Effector memory CD8-positive, alpha-beta T cell (primary cell): ENCODE measurements at places on chromosomes 3 and 15.

- DNase-seq, result no peak
These were observed 77.5 kb upstream of the IL12A start for GRCh38 chr3:159910991-159911663.

- no peak for DNase-seq
These were observed 491.8 kb upstream of the TBL1XR1 start for GRCh38 chr3:177689077-177689476.

- no peak for DNase-seq
These were observed 135.8 kb downstream of the CHSY1 start for GRCh38 chr15:101115786-101116680.

GRCh38 chr3:195886181-195887141, 21.9 kb downstream of the TNK2 start:
- no peak for DNase-seq

DNA sequence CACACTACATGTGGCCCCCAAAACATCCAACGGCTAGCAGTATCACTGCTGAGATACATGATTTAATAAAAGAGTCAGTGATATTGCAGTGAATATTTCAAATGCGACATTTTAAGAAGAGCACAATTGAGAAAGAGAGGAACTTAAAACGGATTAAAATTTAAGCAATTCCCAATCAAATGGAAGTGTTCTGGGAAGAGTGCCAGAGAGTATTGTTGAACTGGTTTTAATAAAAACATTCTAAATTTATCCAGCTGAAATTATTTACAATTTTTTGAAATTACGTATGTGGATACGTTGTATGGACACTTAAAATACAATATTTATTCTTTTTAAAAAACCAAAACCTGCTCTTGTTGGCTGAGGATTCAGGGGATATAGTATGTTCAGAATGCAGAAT, 117.7 kb downstream of the C3orf38 start:
- no peak for DNase-seq

GRCh38 chr3:85783291-85783690, 824.5 kb downstream of the CADM2 start:
- DNase-seq, result no peak

- DNase-seq, result no peak
These were observed 219.2 kb upstream of the P2RY1 start for GRCh38 chr3:152615681-152616080.

DNA sequence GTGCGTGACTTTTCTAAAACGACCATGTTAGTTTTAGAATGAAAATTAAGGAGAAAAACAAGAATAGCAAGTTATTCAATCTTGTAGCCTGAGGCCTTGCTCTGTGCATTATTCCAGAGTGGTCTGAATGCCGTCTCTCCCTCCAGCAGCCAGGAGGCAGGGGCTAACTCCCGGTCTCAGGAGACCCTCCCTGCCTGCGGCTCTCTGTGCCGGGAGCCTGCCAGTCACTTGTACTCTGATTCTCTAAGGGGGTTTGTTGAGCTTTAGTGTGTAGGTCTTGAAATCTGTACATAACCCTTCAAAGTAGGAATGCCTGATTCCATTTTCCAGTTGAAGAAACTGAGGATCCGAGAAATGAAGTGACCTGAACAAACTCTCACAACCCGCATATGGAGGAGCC, 97.3 kb downstream of the ARNT2 start:
- no peak for DNase-seq

GRCh38 chr3:134839990-134840389, 44.9 kb downstream of the EPHB1 start:
- DNase-seq, result no peak

- no peak for DNase-seq
These were observed 137.4 kb downstream of the STT3B start for GRCh38 chr3:31670136-31670535.

GRCh38 chr3:58261954-58262666, 24.5 kb downstream of the ABHD6 start:
- DNase-seq, result no peak

DNA sequence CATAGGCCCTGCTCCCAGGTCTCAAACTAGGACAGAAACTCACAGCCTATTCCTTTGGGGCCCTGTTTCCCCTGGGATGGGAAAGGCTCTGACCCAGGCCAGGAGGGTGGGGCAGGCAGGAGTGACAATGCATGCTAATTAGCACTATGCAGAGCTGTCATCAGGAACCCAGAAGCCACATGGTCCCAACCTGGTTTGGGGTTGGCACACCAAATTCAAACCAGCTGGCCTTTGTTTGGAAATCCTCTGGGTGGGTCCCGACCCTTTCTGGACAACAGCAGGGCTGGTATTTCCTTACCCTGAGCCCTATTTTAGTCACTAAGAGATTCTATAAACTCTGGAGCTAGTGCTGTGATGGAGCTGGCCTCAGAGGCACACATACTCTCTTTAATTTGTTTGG, 166.2 kb downstream of the LRTM1 start:
- DNase-seq, result no peak

GRCh38 chr3:114899186-114899931, 247.7 kb downstream of the ZBTB20 start:
- no peak for DNase-seq

- no peak for DNase-seq
These were observed 919.9 kb downstream of the NAALADL2 start for GRCh38 chr3:175778994-175779393.

- DNase-seq, result no peak
These were observed 91.8 kb downstream of the MRPL46 start for GRCh38 chr15:88375234-88375927.

DNA sequence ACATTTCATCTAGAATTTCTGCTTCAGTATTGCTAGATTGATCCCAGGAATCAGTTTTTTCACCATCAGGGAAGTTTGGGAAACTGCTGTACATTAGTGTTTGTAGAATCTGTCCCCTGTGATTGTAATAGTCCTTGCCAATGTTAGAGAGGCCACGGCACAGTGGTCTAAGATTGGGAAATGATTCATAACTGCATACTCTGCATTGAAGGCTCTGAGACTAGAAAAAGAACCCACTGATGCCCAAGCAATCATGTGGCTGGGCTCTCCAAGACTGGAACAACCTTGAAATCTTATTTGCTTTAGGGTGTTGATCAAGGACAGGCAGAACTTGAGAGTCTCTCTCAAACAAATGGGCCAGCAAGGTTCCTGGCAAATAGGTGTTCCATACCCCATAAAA, 245.6 kb upstream of the LRTM1 start:
- no peak for DNase-seq
